Activated T-cell treated with anti-CD3 and anti-CD28 coated beads, Interleukin-2, amount 50 U/mL, for 48 hours (primary cell): ENCODE measurements at places on chromosomes 7 and 10.

- no peak for DNase-seq
These were observed 2.4 kb downstream of the FEZF1 start for GRCh38 chr7:122301858-122302760.

GRCh38 chr10:124998624-124999291 is 56.8 kb downstream of the ZRANB1 start:
- no peak for DNase-seq

DNA sequence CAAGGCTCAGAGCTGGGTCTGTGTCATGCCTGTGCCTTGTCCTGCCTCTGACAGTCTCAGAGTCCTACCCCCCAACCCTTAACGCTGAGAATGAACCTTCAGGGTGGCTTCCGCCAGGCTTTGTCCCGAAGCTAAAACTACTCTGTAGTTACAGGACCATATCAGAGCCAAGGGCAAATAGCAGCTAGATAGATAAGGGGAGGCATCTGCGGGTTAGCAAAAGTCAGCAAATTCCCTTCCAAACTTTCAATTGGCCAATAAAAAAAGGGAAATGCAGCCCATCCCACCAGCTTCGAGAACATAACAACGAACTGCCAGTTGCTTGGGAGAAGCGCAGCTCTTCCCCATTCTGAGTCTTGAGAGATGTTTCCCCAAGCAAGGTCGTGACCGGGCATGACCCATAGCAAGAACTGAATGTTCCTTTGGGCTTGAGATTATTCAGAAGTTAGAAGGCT is 17.7 kb downstream of the CCL24 start:
- DNase-seq, result no peak

- no peak for DNase-seq
These were observed 292.4 kb upstream of the MYO3A start for GRCh38 chr10:25641595-25641994.

GRCh38 chr7:85196696-85197095 is 9.8 kb upstream of the SEMA3D start:
- no peak for DNase-seq

DNA sequence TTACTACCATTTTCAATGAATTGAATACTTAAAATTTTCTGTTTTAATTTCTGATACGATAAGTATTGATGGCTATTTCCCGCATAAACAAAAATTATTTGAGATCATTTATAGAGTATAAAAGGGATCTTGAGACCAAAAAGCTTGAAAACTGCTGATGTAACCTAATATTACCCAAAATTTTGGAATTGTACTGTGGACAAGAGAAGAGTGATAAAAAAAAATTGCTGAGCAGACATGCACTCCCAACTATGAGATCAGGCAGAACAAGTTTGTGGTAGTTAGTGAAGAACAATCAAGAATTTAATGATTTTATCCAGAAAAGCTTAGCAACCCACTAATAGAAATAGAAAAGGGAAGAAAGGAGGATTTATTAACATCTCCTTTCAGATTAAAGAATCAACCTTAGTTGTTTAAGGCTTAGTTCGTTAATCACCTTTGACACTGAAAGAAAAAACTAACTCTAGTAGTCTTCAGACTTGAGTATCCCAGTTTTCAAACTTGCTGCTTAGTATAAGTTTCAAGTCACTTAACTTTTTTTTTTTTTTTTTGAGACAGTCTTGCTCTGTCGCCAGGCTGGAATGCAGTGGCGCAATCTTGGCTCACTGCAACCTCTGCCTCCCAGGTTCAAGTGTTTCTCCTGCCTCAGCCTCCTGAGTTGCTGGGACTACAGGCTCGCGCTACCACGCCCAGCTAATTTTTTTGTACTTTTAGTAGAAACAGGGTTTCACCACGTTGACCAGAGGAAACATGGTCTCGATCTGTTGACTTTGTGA is 50.6 kb upstream of the ZC3HAV1 start:
- no peak for DNase-seq

DNA sequence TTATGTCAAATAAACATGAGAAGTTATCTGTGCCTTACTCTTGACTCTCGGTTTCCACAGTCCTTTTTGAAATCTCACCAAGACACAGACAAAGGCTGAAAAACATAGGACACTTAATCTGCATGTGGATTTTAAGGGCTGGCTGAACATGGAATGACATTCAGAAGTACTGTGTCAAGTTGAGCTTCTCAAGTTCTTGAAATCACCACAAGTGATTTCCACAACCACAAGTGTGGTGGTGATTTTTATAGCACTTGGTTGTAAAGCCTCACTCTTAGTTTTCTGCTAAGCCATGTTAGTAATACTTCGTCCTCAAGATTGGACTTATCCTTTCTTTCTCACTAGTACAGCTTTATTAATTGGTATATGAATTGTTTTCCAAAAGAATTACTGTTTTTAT is 29.6 kb downstream of the FOXP2 start:
- no peak for DNase-seq

GRCh38 chr7:149385195-149385950 is 75.5 kb downstream of the ZNF777 start:
- no peak for DNase-seq

DNA sequence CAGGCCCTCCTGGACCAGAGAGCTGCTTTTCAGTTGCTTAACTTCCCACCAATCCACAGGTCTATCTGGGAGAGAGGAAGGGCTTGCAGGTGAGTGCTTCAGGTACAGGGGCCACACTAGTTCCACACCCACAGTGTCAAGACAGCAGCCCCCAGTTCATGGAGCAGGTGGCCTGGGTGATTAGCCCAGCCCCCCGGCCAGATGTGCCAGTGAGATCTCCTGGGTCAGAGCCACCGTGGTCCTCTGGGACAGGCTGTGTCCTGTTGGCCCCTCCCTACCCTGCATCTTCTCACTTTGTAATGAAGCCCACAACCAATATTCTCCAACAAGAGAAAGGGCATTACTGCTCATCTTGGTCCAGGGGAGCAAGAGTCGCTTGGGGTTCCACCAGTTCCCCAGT is 30.6 kb downstream of the DRGX start:
- no peak for DNase-seq

GRCh38 chr7:46654546-46655443 is 733.7 kb upstream of the IGFBP3 start:
- no peak for DNase-seq

GRCh38 chr10:106535304-106535953 is 629.1 kb downstream of the SORCS1 start:
- DNase-seq, result no peak

GRCh38 chr10:111531690-111532089 is 454.9 kb downstream of the ADRA2A start:
- DNase-seq, result no peak

- DNase-seq, result no peak
These were observed 87.5 kb downstream of the ANKRD7 start for GRCh38 chr7:118312051-118312450.

DNA sequence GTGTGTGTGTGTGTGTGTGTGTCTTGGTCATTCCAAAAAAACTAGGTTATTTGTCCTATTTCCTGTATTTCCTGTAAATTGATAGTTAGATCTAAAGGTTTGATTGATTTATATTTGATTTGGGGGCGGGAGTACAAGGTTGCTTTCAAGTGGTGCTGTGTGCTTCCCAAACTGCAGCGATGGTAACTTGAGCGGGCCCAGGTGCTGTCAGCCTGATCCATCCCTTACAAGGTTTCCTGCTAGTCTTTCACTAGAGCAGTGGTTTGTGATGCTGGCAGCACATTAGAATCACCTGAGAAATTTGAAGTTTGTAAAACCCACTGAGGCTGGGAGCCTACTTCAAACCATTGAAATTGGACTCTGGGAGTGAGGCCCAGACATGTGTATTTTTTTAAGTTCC is 23.7 kb downstream of the ABCC2 start:
- no peak for DNase-seq

DNA sequence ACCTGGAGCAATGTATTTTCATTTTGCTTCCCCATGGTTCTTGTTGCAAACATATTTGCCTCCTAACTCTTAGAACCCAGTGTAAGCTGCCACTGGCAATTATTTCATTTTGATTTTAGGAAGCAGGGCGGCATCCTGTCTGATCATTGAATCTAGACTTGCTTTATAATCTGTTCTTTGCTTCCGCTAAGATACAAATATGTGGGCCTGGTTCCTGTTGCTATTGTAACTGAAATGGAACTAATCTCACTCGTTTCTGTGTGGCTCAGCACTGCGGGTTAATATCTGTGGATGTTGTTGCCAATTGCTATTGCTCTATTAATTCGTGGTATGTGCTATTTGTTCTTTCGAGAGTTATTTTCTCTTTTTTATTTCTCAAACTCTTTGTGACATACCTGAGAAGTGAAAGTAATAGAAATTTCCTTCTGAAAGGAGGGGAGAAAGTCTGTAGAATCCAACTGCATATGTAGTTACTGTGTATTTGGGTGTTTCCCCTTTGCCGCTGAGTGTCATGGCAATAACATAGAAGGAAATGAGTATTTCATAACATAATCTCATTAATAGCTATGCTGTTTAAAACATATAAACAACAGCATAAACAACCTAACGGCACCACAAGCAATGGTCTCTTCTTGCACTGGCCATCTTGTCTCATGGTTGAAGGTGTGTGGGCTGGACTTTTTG is 62.4 kb downstream of the FZD1 start:
- no peak for DNase-seq
